Dorsolateral prefrontal cortex (tissue), 122 donors: ENCODE measurements at places on chromosomes 1 and 21. TPM values are rescaled to one million over a fixed set of nuclear protein-coding genes. Genes with fewer than 3 reads are reported as not detected.

DNA sequence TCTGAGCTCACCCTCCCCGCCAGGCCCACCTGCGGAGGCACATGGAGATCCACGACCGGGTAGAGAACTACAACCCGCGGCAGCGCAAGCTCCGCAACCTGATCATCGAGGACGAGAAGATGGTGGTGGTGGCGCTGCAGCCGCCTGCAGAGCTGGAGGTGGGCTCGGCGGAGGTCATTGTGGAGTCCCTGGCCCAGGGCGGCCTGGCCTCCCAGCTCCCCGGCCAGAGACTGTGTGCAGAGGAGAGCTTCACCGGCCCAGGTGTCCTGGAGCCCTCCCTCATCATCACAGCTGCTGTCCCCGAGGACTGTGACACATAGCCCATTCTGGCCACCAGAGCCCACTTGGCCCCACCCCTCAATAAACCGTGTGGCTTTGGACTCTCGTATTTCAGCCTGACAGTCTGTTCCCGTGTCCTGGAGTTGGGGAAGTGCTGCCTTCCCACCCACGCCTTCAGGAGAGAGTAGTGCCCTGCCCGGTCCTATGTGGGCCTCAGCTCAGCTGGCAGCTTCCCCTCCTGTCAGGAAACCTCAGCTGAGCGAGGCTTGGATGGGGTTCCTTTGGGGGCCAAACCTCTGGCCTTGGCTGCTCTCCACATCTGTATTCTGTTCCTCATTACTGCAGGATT, 9.2 kb downstream of the ZBTB48 start:
- no peak for DNase-seq

DNA sequence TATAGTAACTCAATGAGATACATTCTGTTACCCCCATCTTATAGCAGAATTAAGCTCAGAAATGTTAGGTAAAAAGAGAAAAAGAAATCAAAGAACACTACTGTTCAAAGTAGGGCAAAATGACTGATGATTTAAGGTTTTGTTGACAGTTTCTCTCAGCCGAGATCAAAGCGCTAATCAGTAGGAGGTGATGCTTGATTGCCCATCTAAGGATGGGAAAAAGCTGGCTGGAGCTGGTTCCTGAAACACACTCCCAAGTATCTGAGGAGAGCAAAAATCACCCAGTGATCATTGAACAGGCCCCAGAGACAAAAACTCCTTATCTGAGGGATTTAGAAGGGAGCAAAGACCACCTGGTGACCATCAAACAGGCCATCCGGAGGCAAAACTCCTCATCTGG, 64.5 kb upstream of the CSF1 start:
- DNase-seq: no peak

DNA sequence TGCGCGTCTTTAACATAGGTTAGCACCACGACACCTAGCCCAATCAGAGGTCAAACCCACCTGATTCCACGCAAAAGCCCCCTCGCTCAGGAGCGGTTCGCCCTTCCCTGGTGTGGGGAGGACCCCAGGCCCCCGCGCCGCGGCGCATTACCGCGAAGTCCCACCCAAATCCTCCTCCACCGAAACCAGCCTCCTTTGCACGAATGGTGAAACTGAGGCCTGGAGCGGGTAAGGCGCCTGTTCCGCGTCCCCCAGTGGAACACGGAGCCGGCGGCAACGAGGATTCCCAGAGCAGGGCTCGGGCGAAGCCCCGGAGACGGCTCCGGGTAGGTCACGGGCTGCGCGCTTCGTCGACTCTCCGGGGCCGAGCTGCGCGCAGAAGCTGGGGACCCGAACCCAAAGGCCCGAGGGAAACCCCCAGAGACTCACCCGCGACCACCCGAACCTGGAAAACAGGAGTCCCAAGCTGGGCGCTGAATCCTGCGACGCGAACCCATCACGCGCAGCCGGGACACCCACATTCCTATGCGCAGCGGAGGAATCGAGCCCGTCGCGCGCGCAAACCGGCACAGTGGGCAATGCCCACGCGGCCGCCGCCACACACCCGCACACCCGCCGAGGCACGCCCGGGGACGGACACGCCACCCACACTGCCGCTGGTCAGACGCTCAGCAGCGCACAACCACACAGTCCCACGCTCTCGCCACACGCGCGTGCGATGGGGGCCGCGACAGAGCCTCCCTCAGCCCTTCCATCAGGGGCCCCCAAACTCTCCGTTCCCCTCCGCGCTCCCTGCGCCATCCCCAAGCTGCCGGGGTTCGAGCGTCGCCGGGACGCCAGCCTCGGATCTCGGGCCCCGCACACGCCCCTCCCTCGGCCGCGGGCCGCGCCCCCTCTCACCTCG, 507 bp downstream of the GLIS1 start:
- peak; percentile 44 for DNase-seq

CR1 gene
- total RNA-seq: 2.4 TPM

PROK1 gene
- not detected for total RNA-seq

MANEAL gene
- 21.8 TPM for total RNA-seq

DNA sequence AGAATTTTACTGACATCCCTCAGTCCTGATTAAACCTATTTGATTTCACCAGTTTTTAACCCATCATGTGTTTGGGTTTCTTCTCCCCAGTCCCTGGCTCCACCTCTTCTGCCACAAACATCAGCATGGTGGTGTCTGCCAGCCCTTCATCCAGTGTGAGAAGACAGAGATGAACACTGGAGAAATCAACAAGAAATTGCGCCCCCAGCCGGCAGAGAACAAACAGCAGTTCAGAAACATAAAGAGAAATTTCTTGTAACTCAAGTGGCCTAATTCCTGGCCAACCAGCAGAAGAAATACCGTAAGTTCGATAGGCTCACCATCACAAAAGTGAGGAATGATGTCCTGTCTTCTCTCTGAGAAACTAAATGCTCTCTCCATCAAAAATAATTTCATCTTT, 18.3 kb downstream of the S100A11 start:
- no peak for DNase-seq

DNA sequence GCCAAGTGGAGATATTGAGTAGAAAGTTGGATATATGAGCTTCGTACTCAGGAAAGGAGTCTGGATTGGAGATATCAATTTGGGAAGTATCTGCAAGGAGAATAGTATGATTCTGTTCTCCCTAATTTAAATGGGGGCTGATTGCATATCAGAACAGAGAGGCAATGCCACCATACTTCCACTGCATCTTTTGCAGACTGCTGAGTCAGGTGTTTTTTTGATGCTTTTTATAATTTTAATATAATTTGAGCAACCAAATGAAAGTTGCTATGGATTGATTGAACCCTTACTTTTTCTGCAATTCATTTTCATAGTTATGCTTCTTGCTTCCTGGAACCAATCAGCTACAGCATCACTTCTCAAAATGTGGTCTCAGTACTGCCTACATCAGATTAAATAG, 590.3 kb downstream of the USP25 start:
- no peak for DNase-seq

DNA sequence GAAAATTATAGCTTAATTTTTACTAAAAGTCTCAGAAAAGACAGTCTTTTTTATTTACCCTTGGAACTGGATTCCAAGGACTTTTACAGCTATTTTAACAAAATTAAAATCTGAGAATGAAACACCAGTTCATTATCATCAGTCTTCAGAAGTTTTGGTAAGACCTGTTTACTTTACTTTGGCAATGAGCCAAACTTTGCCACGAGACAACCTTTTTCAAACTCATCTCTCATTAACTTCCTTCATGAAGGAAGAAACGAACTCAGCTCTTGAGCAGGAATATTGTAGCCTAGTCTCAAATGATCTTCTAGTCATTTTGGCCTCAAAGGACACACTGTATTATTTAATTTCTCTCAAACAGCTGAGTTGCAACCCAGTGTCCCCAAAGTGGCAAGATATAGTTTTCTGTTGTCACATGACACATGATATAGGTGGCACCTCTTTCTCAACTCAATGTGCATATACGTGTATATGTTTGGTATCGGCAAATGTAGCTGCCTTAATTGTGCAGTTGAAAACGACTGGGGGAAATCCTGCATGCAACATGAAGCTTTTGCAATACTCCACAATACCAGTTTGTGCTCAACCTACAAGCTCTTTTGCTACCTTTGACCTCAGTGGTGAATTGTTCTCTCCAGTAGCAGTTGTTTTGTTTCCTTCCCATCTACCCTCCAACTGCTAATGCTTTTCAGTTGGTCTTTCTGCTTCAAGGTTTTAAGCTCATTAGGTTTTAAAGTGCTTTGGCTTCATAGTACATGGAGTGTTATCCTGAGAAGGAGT, 8.4 kb upstream of the GNG4 start:
- no peak for DNase-seq

DNA sequence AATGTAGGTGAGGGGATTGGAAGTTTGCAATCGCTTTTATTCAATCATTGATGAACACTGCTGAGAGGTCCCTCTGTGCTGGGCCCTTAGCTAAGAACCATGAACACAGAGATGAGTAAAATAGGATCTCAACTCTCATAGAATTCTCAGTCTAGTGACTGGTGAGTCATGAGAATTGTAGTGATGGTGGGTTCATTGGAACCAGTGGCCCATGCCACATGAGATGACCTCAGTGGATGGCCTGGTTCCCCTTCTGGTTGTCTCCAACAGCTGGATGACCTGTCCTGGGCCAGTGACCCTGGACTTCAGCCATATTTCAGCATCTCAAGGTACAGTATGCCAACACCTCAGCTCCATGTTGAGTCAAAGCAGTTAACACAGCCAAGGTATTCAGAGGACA, 21.3 kb upstream of the S100A10 start:
- DNase-seq: no peak

- no peak for DNase-seq
Observed at GRCh38 chr1:226526801-226527595, 21.6 kb upstream of the STUM start.

SFN gene
- 4.7 TPM for total RNA-seq

LRRIQ3 gene
- 1.1 TPM for total RNA-seq

DNA sequence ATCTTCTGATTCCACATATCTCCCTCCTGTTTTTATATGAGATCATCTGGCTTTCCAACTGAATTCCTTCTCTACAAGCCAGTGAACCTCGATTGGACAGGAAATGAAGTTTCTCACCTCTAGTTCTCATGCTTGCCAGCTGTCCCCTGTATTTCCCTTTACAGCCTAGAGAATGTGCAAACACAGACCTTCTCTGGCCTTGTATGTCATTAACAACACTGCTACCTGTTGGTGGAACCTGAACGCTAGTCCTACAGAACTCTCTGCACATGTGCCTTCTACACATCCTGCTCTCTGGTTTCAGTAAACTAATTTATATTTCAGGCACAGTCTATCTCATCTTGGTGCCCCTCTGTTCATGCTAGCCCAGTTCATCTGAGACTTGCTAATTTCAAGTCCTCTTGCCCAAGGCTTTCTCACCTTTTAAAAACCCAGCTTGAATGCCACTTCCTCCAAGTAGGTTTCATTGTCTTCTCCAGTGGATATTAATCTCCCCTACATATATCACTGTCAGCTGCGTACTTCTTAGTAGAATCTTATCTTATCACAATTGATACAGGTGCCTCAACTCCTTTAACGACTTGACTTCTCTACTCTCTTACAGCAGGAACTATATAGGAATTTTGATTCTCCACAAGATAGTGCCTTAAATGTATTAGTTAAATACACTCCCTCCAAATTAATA, 549.9 kb downstream of the PLPP3 start:
- no peak for DNase-seq
